ENCODE measurements at places on chromosomes 5 and 9.

DNA sequence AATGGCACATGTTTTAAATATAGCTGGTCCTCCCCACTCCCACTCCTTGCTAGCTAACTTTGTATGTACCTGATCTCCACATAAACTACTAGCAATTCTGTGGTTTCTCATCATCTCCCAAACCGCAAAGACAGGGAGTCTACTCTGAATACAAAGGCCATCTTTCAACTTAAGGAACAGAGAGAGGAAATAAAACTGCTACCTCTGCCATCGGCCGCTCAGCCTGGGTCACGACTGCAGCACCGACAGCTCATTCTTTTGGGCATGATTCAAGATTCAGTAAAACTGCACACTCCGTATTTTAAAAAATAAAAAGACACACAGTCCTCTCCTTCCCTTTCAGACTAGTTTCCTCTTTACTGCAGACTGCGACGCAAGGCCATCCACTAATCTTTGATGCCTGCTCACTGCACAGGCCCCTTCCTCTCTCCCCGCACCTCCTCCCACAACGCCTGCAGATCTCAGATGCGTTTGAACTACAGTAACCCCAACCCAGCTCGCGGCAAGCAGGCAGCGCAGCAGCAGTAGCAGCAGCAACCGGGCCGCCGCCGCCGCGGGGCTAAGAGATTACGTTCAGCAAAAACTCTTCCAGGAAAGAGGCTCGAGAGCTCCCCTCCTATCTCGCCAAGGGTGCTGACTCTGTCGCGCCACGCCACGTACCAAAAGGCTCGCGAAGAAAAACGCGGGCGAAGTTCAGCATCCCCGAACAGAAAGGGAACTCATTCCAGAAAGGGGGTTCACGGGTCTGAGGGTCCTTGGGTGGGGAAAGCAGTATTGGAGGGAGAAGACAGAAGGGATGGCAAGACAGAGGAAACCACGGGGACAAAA lies 1.5 kb downstream of the RNF145 start:
- DNase-seq = peak; percentile 81

- DNase-seq = peak; percentile 34
Measured at GRCh38 chr9:88322906-88323566, 65.2 kb upstream of the SPIN1 start.

DNA sequence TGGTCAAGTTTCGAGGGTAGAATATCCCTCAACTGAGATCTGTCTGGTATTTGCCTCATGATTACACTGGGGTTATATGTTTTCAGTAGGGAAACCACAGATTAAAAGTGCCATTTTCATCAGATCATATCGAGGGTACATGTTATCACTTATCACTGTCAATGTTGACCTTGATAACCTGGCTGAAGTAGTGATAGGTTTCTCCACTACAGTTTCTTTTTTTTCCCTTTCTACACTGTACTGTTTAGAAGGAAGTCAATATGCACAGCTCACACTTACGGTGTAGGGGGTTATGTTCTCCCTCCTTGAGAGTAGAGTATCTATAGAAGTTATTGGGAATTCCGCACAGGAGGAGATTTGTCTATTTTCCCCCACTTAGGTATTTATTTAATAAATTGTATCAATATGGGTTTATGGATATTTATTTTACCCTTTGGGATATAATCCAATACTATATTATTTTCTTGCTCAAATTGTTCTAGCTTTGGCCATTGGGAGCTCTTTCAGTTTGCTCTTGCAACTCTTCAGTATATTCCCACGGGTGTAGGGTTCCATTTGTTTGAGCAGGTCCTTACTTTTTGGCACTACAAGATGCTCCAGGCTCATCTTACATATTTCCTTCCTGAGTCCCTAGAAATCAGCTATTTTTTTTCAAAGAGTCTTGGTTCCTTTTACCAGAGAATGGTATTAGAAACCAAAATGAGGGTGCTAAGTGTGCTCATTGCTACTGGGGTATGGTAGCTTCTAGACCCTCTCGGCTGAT lies 444.5 kb downstream of the RAB3C start:
- no peak for DNase-seq

GRCh38 chr9:129102791-129103594 lies 7.6 kb downstream of the CRAT start:
- DNase-seq = no peak

- no peak for DNase-seq
Measured at GRCh38 chr5:4942831-4943178, 197.3 kb upstream of the ADAMTS16 start.

- no peak for DNase-seq
Measured at GRCh38 chr9:116605060-116605459, 82.0 kb upstream of the TRIM32 start.

DNA sequence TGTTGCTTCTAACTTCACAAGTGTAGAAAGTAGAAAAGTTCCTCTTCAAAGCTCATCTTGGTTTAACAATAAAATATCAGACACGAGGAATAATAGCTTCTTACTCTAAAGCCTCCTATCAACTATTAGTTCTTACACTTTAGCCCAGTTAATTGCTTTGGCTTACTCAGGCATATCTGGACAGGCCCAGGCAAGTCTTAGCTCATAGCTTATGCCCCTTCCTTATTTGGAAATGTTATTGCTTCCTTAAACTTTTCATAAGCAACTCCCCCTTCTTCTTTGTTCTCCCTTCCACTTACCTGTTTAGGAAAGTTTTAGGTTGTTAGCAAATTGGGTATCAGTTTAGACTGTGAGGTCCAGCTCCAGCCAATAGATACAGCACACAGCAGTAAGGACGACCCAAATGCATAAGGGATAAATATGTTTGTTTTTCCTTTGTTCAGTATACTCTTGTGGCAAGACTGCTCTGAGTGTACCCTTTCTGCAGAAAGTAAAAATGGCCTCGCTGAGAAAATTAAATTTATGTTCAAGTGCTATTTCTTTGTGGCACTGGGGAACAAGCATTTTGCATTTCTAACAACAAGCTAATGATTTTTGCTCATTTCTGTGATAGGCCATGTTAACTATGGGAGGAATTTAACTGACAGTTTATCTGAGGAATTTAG lies 162.1 kb downstream of the SMC2 start:
- no peak for DNase-seq

DNA sequence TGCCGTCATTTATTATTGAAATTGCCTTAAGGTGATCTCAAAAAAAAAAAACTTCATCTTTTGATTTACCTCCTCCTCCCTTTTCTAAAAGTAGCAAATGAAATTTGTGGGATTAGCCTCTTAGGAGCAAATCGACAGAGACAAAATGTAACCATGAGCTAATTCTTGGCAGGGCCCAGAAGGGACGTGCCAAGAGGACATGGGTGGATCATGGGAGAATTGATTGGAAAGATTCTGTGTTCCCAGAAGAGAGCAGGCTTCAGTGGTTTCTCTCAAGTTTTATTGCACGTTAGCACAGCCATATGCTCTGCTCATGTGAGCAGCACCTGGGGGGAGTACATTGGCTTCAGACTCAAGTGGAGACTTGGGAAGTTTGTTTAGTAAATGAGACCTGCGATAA lies 394.6 kb downstream of the ELAVL2 start:
- DNase-seq = no peak

GRCh38 chr9:69623276-69623675 lies 48.9 kb downstream of the APBA1 start:
- no peak for DNase-seq

GRCh38 chr5:144195448-144195847 lies 24.8 kb downstream of the KCTD16 start:
- DNase-seq = no peak

DNA sequence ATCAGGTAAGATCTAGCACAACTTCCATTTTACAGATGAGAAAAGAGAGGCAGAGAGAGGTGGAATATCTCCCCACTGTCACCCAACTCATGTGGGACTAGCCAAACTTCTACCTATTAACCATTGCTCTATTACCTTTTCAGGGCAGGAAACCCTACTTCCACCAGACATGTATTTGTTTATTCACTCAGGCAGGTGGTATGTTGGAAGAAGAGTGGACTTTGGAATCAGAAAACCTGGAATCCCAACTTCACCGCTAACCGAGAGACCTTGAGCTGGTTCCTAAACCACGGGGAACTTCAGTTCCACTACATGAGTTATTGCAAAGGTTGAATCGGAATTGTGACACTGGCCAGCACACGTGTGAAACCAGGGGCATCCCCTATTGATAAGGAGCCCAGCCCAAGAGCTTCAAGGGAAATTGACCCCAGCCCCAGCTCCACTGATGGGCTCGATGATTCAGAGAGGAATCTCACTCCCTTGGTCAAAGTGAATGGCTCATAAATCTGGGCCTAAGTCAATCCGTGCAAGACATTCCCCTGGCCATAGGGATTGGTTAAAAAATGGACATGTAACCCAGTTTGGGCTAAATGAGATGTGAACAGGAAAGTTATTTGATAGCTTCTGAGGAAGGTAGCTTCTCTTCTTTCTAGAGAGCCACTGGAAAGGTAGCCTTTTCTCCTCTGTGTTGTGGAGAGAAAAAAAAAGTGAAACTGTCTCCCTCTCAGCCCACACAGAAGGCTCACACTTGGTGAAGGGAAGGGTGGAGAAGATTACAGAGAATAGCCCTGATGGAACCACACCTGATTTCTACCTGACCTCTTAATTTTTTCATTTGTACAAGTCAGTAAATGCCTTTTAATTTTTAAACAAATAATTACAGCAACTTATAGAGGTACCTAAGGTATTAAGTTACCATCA lies 5.5 kb upstream of the GLIS3 start:
- DNase-seq = no peak

GRCh38 chr5:114055318-114056184 lies 306.3 kb upstream of the KCNN2 start:
- no peak for DNase-seq

GRCh38 chr5:154478752-154479159 lies 729 bp upstream of the HAND1 start:
- DNase-seq = no peak

DNA sequence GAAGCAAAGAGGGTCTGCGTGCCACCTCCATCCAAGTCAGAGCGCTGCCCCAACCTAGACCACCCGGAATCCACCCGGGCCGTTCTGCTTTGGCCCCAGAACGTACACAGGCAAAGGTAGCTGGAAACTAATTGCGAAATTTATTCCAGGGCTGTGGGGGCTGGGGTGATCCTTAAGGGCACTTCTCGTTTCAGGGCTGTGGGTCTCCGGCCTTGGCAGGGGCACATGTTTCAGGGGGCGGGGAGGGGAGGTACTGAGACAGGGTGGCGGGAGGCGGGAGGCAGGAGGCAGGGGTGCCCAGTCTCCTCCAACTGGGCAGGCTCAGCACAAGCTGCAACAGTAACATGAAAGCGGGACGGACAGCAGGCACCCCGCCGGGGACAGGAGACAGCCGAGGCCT lies 26.1 kb downstream of the NR5A1 start:
- DNase-seq = no peak

GRCh38 chr9:132912131-132912530 lies 32.3 kb downstream of the TSC1 start:
- DNase-seq = no peak

DNA sequence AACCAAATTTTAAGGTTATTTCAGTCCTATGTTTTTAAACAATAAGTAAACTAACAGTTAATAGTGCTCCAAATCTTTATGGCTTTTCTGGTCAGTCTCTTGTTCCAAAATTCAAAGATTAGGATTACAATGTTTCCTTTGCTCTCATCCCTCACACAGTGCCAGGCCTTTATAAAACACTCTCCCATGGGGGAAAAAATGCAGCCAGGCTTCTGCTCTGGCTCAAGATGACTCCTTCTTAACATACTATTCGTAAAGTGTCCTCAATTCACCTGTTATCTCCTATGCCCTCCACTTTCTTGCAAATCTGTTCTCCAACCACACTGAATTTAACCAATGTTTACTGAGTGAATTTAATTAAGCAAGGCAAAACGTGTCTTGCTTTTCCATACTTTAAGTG lies 1.4 kb downstream of the CEP120 start:
- no peak for DNase-seq

DNA sequence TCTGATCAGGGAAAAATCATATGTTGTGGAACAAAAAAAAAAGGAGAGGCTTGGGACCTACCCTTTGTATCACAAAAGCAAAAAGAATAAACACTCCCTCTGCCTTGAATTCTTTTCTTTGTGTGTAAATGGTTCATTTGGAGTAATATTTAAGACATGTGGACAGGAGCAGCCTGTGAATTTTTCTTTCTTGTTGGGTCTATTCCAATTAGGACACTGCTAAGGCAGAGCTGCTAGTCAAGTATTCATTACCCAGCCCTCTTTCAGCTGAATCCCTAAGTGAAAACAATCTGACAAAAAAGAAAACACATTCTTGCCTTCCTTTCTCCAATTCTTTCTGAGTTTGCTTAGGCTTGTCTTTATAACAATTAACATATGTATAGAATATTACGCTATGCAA lies 330.0 kb downstream of the EBF1 start:
- no peak for DNase-seq

DNA sequence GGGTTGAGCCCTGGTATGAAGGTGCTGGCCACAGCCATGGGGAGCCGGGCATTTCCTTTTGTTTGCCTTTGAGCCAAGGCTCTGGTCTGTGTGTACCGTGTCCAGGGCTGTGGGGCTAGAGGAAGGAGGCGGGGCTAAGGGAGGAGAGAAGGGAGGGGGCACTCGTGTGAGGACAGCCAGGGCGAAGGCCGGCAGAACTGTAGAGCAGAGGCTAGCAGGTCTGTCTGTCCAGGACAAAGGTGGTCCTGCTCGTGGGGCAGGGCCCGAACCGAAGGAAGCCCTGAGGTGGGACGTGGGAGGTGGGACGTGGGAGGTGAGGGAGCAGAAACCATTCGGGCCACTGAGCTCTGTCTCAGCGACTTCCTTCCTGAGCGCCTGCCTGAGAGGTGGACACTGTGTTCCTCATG lies 41.3 kb upstream of the TESK1 start:
- no peak for DNase-seq

DNA sequence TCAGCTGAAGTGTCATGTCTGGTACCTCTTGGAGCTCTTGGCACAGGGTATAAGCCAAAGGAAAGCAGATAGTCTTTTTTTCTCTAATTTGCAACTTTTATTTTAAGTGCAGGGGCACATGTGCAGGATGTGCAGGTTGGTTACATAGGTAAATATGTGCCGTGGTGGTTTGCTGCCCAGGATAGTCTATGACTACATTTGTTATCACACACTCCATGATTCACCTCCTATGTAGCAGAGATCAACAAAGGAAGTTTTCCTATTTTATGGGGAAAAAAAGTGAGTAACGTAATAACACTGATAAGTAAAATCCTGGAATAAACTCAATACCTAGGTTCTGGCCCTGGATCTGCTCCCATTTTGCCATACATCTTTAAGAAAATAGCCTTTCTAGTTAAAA lies 234.6 kb downstream of the CAAP1 start:
- DNase-seq = no peak

Data from activated naive CD4-positive, alpha-beta T cell treated with Interleukin-2 at 50 U/mL for 16 hours (primary cell).